Activated CD4-positive, alpha-beta T cell treated with anti-CD3 and anti-CD28 coated beads for 1 hour (primary cell): ENCODE measurements at places on chromosomes 4 and X.
A peak's percentile ranks its signal among the peaks of the same experiment; 100 is the strongest.

DNA sequence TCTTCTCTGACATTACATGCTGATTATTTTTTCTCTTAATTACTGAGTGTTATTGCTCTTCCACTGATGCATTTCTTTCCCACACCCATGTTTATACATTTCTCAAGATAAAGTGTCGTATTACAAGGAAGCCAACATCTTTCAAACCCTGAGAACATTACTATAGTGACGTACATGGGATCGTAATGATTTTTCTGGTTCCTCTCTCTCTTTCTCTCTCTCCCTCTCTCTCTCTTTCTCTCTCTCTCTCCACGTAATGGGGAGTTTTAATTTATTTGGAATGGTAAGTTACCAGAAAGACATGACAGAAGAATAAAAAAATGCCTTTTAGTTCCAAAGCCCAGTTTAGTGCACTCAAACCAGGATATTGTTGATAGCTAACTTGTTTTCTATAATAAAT, 40.4 kb upstream of the MAPK10 start:
- no peak for DNase-seq

GRCh38 chrX:103081051-103081450, 11.9 kb downstream of the NXF3 start:
- DNase-seq, result no peak

DNA sequence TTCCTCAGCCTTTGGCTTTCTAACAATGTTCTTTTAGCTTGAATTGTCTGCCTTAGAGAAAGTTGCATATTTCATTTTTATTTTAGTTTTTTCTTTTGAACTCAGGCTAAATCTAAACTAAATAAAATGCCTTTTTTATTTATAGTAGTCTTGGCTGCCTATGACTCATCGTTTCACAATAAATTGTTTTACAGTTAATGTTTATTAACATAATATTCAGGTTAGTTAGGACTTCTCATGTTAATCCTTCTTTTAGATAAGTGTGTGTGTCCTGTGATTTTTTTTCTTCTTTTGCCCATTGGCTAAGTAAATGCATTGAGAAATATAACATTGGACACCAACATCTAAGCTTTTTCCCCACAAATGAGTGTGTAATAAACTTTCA, 1.6 kb downstream of the RP2 start:
- no peak for DNase-seq

- peak; percentile 34 for DNase-seq
Measured at GRCh38 chrX:69163936-69164741, 1.1 kb downstream of the PJA1 start.

DNA sequence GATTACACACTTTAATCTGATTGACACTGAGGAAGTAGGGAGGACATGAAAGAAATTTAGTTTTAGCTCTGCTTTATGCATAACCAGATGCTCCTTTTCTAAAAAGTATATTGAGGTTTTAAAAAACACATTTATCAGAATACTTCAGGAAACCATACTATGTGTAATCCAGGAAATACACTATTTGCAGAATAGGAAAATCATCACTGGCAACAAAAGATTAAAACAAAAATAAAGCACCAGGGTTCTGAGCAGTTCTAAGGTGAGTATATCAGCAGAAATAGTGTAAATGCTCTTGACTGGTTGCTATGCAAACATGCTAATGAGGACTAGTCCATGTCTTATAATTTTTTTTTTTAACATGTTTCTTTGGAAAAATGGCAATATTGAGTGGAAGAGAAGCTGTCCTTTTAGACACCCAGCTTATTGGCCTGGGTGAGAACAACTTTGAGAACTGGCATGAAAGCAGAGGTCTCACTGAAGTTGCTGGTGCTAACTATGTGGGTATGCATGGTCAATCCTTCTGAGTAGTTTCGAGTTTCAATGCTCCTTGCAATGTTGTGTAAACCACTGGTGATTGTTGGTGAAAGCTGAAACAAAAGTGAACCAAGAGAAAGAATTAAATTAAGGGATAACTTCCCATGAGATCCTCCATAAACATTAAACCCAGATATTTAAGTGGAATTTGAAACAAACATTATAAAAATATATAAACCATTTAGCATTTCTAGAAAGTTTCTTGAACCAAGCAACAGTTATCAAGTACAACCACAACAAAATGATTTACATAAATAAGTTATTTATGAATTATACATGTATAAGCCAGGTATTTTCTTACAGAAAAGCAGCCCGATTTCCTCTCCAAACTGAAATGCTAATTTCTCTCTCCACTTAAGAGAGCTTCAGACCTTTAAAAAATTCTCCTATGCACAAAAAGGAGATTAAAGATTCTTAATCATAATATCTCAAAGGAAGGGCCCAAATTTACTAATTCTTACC, 20.4 kb upstream of the SCD5 start:
- no peak for DNase-seq

GRCh38 chrX:49627086-49627777, 28.4 kb downstream of the GAGE1 start:
- no peak for DNase-seq

- DNase-seq, result no peak
Measured at GRCh38 chr4:67549123-67549522, 3.8 kb upstream of the CENPC start.

- no peak for DNase-seq
Measured at GRCh38 chr4:168515222-168516011, 18.6 kb downstream of the PALLD start.

DNA sequence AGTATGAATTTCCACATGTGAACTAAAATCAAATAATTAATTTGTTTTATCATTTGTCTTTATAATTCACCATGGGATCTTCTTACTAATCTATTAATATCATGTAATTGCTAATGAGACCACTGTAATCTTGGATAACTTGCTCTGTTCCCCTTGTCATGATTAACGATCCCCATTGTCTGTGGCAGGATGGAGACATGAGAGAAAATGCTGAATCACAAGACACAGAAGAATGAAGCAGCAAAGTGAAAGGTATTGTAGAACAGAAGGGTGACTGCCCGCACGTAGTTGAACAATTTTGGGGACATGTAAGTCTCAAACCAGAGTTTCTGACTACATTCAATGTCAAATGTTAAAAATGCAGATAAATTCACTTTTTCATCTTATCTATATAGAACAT, 135.2 kb downstream of the EPHA5 start:
- no peak for DNase-seq

GRCh38 chr4:85154591-85154990, 188.1 kb upstream of the WDFY3 start:
- DNase-seq, result no peak

- DNase-seq, result no peak
Measured at GRCh38 chr4:145154573-145154972, 25.8 kb downstream of the OTUD4 start.

- no peak for DNase-seq
Measured at GRCh38 chr4:102758241-102759160, 2.3 kb downstream of the MANBA start.

DNA sequence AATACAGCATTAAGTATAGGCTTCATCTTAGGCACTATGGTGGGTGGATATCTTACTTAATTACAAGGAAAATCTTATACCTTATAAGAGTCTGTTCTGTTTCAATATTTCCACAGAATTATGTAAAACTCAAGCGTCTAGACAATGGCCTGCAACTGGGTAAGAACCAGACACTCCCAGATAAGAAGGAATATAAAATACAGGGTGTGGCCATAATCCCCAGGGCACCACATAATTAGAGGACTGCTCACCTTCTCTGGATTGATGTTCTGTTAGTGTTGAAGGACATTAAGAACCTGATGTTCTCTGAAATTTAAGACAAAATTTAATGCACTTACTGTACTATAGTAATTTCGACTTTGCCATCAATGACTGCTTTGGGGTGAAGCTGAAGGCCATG, 198.2 kb upstream of the ARSJ start:
- DNase-seq, result no peak

GRCh38 chr4:130510661-130511060, 1414.7 kb downstream of the C4orf33 start:
- no peak for DNase-seq

- no peak for DNase-seq
Measured at GRCh38 chr4:91207535-91207934, 1080.3 kb downstream of the CCSER1 start.

GRCh38 chr4:136934601-136935000, 597.7 kb downstream of the PCDH18 start:
- DNase-seq, result no peak

DNA sequence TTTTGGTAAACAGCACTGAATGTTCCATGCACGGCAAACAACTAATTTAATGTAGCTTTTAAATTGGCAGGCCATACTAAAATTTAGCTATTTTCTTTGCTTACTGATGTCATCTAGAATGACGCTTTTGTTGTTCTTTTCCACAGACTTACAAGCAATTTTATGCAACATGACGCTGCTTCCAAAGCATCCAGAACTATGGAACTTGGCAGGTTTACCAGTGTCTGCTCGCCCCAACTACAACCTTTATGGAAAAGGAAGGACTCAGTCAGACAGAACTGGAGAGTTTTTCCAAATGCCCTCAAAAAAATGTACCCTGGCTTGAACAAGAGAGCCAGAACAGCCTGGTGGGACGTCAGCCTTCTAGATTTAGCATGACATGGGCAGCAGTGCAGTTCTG, 58.7 kb downstream of the ANOS1 start:
- DNase-seq, result no peak

DNA sequence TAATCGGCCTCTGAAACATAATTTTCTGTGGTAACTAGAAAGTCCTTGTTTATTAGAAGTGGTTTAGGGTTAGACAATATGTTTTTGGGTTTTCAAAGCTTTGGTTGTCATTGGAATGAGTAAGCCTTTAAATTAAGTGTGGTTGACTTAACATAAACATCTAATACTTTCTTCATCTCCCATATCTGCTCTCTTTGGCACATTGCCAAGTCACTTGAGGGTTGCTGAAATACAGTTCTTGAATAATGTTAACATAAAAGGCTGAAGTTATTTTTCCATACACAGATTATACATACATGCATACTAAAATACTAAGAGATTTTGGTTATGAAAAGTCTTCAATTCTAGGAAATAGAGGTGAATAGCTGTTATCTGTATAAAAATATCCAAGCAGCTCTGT, 241.7 kb upstream of the BMP3 start:
- DNase-seq, result no peak

- DNase-seq, result no peak
Measured at GRCh38 chr4:68655764-68656444, 14.5 kb downstream of the UGT2B15 start.
